ENCODE measurements at places on chromosomes 3 and 15.
A peak's percentile ranks its signal among the peaks of the same experiment; 100 is the strongest.

- no peak for DNase-seq
These were observed 22.6 kb upstream of the SLC41A3 start for GRCh38 chr3:126106336-126107202.

- peak; percentile 67 for DNase-seq
These were observed 716 bp downstream of the SELENOS start for GRCh38 chr15:101276501-101277037.

DNA sequence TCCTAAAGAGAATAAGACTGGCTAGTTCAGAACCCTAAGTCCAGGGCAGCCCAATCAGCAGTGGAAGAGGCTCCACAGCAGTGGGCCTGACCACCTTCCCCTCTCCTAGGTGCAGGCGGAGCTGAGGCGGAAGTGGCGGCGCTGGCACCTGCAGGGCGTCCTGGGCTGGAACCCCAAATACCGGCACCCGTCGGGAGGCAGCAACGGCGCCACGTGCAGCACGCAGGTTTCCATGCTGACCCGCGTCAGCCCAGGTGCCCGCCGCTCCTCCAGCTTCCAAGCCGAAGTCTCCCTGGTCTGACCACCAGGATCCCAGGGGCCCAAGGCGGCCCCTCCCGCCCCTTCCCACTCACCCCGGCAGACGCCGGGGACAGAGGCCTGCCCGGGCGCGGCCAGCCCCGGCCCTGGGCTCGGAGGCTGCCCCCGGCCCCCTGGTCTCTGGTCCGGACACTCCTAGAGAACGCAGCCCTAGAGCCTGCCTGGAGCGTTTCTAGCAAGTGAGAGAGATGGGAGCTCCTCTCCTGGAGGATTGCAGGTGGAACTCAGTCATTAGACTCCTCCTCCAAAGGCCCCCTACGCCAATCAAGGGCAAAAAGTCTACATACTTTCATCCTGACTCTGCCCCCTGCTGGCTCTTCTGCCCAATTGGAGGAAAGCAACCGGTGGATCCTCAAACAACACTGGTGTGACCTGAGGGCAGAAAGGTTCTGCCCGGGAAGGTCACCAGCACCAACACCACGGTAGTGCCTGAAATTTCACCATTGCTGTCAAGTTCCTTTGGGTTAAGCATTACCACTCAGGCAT, 33.7 kb downstream of the VIPR1 start:
- DNase-seq = peak; percentile 59

DNA sequence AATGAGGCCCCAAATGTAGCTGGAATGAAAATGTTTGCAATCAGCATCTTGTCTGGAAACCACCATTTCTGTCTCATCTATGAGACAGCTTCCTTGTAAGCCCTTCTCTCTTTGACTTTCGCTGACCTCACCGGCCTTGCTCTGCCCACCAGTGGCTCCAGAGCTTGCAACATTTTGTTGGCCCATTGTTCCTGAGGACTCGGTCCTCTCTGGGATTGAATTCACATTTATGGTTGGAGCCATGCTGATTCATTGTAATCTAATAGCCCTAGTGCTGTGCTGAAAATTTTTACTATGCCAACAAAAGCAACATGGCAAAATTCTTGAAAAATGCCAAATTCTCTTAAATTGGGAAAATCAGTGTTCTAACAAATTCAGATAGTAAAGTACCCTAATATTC, 37.2 kb downstream of the ABHD5 start:
- DNase-seq = no peak

DNA sequence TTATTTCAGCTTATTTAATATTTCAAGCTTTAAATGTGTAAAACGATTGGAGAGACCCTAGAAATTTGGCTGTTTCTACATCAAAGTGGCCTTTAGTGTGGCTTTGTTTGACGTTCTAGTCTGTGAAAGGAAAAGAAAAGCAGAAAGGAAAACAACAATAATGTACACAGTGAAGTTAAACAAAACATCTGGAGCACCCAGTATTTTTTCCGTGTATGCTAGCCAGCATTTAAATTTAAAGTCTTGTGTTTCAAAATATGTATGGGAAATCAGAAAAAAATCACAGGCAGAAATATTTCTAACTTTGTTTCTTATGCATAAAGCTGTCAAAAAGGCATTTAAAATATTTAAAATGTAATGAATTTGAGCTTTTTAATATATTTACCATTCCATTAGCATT, 218.1 kb downstream of the NAALADL2 start:
- DNase-seq = no peak

- DNase-seq = no peak
These were observed 254.7 kb upstream of the PROK2 start for GRCh38 chr3:72039677-72040076.

DNA sequence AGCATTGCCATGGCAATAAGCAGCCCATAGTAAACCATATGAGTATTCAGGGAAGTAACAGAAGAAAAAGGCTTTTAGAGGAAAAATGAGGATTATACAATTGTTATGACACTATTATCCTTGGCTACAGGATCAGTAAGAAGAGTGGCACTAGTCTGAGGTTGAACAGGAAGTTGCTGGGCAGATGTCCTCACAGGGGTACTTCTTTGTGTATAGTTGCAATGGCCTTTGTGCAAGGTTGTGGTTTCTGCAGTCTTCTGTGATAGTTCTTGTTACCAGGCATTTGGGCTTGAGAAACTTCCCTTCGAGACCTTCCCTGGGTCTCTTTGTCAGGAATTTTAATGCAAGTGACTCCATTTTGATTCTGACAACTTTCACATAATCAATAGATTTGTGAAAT, 100.6 kb upstream of the ATP11B start:
- peak; percentile 82 for DNase-seq

All from NB4 (cell line).